ENCODE measurements at places on chromosomes 6 and 20. TPM values are rescaled to one million over a fixed set of nuclear protein-coding genes. Genes with fewer than 3 reads are reported as not detected.

DNA sequence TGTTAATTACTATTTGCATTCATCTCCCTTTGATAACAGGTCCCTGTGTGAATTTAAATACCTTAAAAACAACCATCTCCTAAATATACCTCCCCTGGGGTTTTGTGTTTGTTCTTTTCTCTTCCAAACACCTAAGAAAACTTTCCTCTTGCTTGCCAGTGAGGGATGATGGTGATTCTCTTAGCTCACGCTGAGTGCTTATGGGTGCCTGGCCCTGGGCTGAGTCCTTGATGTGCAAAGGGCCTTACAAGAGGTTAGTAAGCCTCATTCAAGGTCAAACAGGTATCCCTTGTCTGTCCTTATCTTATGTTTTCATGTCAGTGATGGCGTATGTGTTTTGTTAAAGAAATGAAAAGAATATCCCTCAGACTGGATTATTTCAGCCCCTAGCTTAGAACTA lies 76.3 kb downstream of the SYCP2L start:
- no peak for DNase-seq

DNA sequence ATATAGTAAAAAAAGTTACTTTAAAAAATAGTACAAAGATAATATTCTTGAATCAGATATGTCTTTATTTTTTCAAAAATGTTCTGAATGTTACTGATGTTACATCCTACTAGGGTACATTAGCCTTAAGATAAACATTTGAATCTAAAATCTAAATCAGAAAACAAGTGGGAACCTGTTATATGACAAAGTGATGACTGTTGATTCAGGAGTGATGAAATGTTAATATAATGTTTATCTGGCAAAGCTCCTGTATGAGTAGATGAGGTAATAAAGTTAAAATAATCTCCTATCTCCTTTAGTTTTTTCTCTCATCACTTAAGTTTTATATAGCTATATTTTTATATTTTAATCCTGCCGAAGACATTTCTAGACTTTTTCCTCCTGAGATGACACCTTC lies 4.2 kb downstream of the DOP1A start:
- DNase-seq, result no peak

REM1 gene
- total RNA-seq, result not detected

DNA sequence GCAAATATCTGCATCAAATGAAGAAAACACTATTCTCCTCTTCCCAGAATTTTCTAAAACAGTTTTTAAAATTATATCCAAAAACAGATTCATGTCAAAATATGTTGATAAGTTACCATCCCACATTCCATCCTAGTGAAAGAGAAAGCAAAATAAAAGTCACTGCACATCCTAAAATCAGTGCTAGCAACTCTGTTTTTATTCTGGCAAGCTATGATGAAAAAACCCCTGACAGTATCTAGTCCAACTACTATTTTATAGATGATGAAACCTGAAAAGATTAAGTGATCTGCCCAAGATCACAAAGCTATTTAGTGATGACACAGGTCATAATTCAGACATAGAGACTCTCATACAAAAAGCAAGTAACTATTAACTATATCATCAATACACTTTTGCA lies 190.3 kb upstream of the SHLD1 start:
- no peak for DNase-seq

DNA sequence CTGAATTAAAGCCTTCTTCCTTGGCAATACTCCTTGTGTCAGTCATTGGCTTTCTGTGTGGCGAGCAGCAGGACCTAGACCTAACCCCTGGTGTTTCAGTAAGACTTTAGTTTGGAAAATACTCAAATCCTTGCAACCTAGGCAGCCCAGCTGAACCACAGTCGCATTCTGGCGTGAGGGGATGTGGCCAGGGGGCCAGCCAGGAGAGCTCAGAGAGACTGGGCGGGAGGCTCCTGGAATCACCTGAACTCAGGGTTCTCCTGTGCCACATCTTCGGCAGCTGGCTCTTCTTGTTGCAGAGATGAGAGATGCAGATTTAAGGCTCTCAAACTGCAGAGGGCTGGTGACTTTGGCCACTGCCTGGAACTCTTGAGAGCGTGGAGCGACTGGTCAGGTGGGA lies 102.7 kb downstream of the SYNDIG1 start:
- DNase-seq, result no peak

- no peak for DNase-seq
Measured at GRCh38 chr6:139519571-139520031, 145.2 kb upstream of the CITED2 start.

GRCh38 chr6:7644417-7644816 lies 54.4 kb downstream of the SNRNP48 start:
- DNase-seq, result no peak

ZBTB12 gene
- 9.0 TPM for total RNA-seq

SIRPD gene
- not detected for total RNA-seq

ANKRD66 gene
- total RNA-seq, result not detected

GPR6 gene
- total RNA-seq, result not detected

- no peak for DNase-seq
Measured at GRCh38 chr20:44153636-44154043, 33.3 kb downstream of the JPH2 start.

CTAGE9 gene
- total RNA-seq, result not detected

All from endothelial cell (in vitro differentiated cells).